Dermis microvascular lymphatic vessel endothelial cell (primary cell): ENCODE measurements at places on chromosomes 2 and 18.

DNA sequence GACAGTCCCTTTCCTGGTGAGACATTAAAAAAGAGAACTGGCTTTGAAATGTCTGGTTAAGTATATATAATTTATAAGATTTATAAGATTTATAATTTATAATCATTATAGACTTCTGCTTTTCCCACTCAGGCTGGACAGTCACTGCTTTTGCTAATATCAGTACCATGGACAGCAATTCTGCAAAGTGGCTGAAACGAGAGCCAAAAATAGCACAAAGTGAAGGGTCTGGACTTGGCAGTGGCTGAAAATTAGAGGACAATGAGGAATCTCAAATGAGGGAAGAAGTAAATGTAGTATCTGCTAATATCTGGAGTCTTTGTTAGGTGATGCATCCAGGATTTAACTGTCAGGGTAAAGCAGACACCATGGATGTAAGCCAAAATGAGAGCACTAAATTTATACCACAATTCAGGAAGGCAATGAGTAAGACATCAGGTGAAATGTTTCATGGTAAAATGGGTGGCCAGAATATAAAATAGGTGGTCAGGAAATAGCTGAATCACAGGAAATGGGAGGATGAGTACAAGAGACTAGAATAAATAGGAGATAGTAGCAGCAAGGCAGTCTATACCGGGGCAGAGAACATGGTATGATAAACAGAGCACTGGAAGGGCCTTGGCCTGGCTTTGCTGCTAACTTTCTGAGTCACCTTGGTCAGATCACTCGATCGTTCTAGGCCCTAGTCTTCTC lies 39.6 kb upstream of the BOD1L2 start:
- DNase-seq = peak; percentile 49

DNA sequence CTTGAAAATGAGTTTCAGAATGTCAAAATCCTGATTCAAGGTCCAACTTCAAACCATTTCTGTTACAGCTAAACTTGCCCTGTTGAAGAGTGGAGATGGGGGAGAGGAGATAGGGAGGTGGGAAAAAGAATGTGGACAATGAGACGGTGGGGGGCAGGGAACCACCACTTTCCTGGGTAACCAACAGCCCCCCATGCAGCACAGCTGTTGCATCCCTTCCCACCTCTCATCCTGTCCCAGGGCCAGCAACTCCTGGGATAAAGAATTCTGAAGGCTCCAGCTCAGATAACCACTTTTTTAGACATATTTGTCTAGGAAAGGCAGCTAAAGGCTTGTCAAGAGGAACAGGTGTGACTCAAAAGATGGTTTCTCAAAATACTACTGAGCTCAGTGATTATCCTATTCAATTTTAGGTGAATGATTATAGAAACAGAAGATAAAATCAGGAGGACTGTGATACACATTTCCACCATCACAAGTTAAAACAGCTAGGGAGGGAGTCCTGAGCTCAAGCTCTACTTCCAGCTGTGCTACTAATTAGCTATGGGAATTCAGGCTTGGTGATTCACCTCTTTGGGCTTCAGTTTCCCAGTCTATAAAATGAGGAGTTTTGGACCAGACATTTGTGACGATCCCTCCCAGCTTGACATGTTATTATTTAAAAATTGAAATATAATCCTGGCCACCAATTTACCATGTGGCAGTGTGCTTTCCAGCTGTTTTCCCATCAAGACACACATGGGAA lies 36.3 kb downstream of the HDHD2 start:
- DNase-seq = no peak

- DNase-seq = no peak
These were observed 1113.6 kb upstream of the PIK3C3 start for GRCh38 chr18:40841467-40841866.

- DNase-seq = no peak
These were observed 51.1 kb downstream of the RTN4 start for GRCh38 chr2:54999182-54999581.

DNA sequence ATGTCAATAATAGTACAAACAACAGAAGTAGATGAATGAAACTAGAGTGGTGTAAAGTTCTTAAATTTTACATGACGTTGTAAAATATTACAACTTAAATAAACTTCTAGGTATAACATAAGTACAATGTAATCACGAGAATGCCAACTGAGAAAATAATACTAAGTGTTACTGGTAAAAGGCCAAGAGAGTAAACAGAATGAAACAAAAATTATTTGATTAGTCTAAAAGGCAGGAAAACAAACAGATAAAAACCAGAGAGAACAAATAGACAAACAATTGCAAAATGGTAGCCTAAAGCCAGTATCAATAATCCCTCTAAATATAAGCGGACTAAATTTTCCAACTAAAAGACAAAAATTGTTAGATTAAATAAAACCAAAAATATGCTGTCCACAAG lies 71.9 kb downstream of the SMAD2 start:
- DNase-seq = no peak

DNA sequence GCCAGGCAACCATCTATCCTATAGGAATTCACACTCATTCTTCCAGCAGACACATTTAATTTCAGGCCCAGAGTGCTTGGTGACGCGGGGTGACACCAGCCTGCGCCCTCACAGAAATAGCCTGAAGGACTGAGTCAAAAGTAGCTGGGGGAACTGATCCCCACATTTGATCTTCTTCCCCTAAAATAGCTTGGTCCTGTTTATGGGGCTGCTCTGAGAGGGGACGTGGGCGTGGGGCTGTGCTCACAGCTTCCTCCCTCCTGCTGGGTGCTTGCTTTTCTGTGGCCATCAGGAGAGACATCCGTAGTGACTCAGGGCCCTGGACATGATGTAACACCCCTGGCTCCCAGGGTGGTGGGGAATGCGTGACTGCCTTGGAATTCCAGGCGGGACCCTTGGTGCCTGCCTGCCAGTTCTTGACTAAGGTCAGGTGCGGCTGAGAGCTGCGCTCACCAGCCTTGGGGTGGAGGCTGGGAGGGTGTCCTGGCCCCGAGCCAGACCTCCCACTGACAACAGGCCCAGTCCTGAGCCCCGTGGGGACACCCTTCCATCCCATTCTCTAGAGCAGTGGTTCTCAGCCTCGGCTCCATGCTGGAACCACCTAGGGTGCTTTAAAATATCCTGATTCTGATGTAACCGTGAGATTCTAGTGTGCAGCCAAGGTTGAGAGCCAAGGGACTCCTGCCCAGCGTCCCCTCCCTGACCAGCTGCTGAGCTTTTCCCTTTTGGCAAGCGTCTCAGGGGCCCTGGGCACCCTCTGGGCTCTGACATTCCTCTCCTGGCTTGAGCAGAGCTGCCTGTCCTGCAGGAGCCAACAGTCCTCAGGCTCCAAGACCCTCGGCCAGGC lies 47.4 kb upstream of the SMAD7 start:
- DNase-seq = no peak

GRCh38 chr2:239303711-239304532 lies 96.9 kb downstream of the HDAC4 start:
- no peak for DNase-seq

DNA sequence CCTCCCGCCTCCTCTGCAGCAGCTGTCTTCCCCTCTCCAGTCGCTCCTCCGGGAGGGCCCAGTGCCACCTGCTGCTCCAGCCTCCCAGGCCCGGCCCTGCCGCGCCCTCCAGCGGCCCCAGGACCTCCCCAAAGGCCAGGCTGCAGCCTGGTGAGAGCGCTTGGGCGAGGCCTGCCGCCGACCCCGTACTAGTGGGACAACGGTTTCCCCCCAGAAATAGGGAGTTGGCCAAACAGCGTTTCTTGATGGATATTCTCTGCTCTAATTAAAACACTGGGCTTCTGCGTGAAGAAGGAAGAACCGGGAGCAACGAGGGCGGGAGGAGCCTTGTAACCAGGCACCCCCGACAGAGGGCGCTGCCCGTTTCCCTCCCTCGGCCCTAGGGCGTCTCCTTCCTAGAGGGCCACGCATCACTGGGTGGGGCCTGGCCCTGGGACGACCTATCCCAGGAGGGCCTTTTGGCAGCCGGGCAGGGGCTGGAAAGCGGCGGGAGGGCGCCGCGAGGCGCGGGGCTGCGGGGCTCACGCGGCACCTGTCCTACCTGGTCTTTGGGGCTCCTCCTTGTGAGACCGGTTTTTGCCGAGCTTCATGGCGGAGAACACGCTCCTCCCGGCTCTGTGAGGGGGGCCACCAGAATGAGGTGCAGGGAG lies 25.4 kb upstream of the OTOF start:
- no peak for DNase-seq

- DNase-seq = no peak
These were observed 808.1 kb downstream of the DCC start for GRCh38 chr18:53148123-53148522.

DNA sequence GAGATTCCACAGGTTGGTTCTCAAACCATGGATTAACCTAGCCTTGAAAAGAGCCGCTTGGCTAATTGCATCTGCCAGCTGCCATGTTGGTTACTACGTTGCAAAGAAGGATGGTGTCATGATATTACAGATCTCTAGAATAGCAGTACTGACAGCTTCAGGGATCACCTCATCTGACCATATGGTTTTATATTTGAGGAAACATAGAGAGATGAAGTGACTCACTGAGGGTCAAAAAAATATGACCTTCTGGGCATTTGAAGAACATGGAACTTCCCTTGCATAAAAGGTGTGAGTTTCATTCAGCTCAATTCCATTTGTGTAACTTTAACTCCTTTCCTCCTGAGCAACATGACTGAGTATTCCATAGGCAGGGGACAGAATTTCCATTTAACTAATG lies 242.3 kb downstream of the SETBP1 start:
- DNase-seq = no peak

GRCh38 chr2:171201271-171201670 lies 40.6 kb upstream of the TLK1 start:
- DNase-seq = no peak

DNA sequence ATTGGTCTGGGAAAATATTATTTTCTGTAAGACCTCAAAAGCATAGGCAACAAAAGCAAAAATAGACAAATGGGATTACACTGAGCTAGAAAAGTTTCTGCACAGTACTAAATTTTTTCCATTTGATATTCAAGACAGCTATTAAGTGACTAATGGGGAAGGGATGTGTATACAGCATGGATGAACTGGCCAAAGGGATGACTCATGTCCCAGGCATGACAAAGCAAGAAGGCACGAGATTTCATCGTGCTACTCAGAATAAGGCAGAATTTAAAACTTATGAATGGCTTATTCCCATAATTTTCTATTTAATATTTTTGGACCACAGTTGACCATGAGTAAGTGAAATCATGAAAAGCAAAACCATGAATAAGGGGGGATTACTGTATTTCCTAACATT lies 1250.1 kb upstream of the GYPC start:
- peak; percentile 2 for DNase-seq

GRCh38 chr18:48488388-48488850 lies 50.4 kb upstream of the CTIF start:
- DNase-seq = peak; percentile 72

DNA sequence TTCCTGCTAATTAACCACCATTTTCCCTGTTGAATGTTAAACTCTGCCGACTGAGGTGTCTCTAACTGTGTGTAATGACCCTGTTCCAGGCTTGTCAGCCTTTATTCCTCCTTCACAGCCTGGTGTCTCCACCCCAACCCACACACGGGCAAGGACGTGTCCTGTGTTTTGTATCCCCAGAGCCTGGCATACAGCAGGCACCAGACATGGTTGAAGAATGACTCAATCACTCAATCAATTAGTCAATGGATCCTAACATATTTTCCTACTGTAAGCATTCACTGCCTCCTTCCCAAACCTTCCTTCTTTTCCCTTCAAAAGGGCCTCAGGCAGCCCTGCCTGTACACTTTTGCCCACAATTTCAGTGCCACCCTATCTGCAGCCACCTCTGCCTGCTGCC lies 2.7 kb upstream of the TNS1 start:
- DNase-seq = no peak

GRCh38 chr2:173797586-173798263 lies 167.4 kb downstream of the SP3 start:
- no peak for DNase-seq

- DNase-seq = no peak
These were observed 29.2 kb upstream of the ZDBF2 start for GRCh38 chr2:206245265-206245672.

DNA sequence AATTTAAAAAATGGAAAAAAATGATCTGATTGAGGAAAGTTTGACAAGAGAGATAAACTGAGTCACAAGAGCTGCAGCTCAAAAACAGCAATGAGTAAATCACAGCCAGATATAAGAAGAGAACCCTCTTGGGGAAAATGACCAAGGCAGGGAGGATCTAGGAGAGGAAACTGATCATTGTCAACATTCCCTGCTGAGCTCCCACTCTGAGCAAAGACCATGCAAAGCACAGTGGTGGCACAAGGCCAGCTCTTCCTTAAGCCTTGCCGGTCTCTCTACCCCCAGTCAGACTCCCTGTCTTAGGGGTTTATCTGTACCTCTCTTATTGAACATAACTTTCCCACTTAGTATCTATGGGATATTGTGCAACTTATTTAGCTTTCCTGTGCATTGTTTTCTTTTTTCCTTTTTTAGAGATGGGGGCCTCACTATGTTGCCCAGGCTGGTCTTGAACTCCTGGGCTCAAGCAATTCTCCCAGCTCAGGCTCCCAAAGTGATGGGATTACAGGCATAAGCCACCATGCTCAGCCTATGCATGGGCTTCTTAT lies 54.0 kb upstream of the PPP1CB start:
- no peak for DNase-seq

- DNase-seq = no peak
These were observed 2.6 kb downstream of the HS6ST1 start for GRCh38 chr2:128315829-128316776.

GRCh38 chr2:138219961-138220360 lies 255.7 kb downstream of the HNMT start:
- DNase-seq = no peak

GRCh38 chr2:190103144-190103543 lies 40.6 kb upstream of the MSTN start:
- no peak for DNase-seq

DNA sequence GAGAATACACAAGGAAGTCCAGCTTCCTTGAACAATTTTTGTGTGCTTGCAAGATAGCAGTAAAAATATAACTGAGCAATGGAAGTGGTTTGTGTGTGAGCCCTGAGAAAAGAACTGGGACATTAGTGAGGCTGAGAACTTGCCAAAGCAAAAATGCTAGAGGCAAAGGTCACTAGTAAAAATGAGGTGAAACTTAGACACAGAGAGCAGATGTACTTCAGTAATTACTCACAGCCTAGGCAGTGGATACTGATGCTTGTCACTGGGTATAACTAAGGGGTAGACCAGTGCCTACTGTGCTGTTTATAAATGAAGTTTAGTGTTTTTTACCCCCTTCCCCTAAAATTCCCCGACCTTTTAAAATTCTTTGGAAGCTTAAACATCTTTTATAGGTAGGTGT lies 450.1 kb downstream of the LPIN1 start:
- DNase-seq = no peak

DNA sequence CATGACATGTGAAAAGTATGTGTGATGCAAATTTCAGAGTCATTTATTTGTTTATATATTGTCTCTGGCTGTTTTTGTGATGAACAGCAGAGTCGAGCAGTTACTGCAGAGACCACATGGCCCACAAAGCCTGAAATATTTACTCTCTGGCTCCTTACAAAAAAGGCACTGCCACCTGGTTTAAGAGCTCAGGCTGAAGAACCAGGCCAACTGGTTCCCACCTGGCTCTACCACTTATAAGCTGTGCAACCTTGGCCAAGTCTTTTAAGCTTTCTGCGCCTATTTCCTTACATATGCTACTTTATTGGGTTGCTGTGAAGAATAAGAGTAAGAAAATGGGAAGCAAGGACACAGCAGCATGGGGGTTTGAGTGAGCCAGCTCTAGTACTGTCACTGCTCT lies 207.6 kb downstream of the L3MBTL4 start:
- DNase-seq = no peak

- no peak for DNase-seq
These were observed 93.5 kb upstream of the KIF5C start for GRCh38 chr2:148781544-148781943.

GRCh38 chr2:212384027-212384426 lies 154.6 kb downstream of the ERBB4 start:
- no peak for DNase-seq
